ENCODE measurements at places on chromosomes 12 and 14.

DNA sequence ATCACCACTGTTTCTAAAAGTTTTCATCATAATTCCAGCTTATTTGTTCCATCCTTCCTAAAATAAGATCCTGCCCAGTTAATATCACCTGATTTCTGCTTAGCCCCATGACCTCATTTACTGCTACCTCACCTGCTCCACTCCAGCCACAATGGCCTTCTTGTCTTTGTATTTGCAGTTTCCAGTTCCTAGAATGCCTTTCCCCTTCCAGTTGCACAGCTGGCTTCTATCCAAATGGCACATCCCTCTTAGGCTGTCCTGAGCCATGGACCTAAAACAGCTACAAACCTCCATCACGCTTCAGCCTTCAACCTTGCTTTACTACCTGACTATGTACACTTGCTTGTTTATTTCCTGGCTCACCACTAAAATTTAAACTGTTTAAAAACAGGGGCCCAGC, 6.5 kb upstream of the LGMN start:
- no peak for DNase-seq

GRCh38 chr14:77309131-77309530, 11.6 kb downstream of the POMT2 start:
- no peak for DNase-seq

DNA sequence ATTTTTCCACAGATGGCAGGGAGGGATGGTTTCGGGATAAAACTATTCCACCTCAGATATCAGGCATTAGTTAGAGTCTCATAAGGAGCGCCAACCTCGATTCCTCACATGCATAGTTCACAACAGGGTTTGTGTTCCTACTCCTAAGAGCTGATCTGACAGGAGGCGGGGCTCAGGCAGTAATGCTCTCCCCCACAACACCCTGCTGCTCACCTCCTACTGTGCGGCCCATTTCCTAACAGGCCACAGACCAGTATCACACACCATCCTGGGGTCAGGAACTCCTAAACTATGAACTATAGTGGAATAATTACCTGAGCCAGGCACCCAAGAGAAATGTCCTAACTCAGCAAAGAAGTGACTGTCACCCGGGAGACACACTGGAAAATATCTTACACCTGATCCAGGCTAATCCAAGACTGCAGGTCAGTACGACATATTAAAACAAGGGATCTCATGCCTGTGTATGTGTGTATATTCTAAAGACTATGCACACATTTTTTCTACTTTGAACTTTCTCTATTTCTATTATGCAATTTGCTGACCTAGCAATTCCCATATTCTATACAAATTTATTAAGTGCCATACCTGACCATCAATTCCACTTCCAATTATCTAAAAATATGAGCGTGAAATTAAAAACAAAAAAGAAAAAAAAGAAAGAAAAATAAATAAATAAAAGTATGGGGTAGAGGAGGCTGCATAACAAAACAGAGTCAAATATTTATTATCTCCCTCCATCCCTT, 4.7 kb downstream of the NAA25 start:
- DNase-seq: no peak

DNA sequence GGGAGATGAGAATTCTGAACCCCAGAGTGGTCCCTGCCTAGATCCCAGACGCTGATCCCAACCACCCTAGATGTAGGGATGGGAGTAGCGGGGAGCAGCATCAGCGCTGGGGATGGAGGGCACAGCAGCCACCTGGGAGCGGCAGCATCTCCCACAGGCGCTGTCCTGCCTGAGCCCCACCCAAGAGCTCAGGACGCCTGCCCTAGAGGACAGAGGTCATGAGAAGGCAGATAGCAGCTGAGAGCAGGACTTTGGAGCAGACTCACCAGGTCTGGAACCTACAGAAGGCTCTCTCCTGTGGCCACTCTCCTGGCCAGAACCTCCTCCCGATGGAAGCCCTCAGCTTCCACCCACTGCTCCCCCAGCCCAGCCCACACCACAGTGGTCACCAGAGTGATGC, 7.2 kb downstream of the CCDC85C start:
- DNase-seq: no peak

GRCh38 chr12:1056390-1056789, 65.4 kb downstream of the ERC1 start:
- DNase-seq: no peak

GRCh38 chr14:75831952-75832351, 149.8 kb downstream of the TGFB3 start:
- DNase-seq: no peak

DNA sequence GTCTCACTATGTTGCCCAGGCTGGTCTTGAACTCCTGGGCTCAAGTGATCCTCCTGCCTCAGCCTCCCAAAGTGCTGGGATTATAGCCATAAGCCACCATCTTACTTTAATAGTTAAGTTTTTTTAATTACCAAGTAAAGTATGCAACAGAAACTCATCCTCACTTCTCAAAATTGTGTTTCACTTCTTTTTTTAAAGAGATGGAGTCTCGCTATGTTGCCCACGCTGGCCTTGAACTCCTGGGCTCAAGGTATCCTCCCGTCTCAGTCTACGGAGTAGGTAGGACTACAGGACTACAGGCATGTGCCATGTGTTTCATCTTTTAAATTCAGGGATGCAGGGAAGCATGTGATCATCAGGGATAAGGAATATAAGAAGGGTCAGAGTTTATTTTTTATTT, 17.2 kb upstream of the ARID2 start:
- DNase-seq: no peak

- DNase-seq: no peak
Measured at GRCh38 chr14:51988221-51988620, 1.1 kb upstream of the RTRAF start.

DNA sequence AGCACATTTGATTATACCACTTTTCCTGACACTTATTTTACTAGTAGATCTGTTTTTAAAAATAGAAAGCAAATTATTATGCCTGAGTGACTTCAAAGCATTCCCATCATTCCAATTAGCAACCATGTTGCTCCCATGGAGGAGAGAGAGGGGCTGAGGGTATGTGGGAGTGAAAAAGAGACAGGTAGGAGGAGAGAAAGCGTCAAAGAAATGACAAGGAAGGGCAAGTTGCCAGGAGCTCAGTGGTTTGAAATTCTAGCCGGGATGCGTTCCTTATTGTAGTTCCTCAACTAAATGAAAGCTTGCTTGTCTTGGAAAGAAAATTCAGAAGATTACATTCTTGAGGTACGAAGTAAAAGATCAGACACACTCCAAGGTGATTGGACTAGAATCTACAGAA, 92.4 kb upstream of the PKP2 start:
- DNase-seq: no peak

GRCh38 chr12:82448911-82449578, 90.7 kb downstream of the METTL25 start:
- no peak for DNase-seq

GRCh38 chr14:59247801-59248584, 59.5 kb downstream of the DAAM1 start:
- no peak for DNase-seq

- DNase-seq: no peak
Measured at GRCh38 chr12:129615001-129615400, 288.8 kb downstream of the TMEM132D start.

GRCh38 chr12:108582509-108582908, 15.4 kb downstream of the TMEM119 start:
- no peak for DNase-seq

DNA sequence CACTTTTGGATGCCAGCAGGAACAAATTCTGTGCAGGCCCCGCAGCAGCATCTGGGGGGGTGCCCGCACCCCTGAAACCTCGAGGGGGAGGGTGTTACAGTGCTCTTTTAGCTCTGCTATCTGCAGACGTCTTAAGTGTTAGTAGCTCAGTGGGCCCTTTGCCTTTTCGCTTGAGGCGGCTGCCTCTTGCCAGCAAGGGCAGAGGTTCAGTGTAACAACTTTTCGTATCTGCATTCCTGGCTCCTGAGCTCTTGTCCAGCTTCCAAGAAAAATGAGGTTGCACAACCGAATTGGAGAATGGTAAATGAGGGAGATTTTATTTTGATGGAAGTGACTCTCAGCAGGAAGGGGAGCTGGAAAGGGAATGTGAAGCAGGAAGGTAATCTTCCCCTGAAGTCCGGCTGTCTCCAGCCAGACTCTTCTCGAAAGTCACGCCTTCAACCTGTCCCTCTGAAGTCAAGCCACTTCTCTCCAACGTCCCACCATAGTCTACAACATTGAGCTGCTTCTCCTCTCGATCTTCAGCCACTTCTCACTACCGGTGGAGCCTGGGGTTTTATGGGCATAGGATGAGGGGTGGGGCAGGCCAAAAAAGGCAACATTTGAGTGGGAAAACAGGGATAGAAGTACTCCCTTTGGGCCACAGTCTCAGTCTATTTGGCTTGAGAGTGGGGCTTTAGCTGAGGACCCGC, 17.8 kb downstream of the TAS2R50 start:
- DNase-seq: no peak

GRCh38 chr12:11859705-11860425, 210.4 kb downstream of the ETV6 start:
- no peak for DNase-seq

DNA sequence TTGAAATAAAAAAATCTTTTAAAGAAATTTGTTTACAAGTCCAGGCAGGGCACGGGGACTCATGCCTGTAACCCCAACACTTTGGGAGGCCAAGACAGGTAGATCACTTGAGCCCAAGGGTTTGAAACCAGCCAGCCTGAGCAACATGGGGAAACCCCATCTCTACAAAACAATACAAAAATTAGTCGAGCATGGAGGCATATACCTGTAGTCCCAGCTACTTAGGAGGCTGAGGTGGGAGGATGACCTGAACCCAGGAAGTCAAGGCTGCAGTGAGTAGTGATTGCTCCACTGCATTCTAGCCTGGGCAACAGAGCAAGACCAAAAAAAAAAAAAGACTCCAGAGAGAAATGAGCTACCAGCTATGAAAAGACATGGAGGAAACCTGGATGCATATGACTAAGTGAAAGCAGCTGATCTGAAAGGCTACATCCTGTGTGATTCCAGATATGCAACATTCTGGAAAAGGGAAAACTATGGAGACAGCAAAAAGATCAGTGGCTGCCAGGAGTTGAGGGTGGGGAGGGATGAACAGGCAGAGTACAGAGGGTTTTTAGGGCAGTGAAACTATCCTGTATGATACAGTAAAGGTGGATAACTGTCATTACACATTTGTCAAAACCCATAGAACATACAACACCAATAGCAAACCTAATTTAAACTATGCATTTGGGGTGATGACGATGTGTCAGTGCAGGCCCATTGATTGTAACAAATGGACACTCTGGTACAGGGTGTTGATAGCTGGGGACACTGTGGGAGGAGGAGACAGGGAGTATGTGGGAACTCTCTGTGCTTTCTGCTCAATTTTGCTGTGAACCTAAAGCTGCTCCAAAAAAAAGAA, 59.9 kb downstream of the PRKAB1 start:
- no peak for DNase-seq

GRCh38 chr14:22264759-22265158, 324.3 kb downstream of the DAD1 start:
- no peak for DNase-seq

DNA sequence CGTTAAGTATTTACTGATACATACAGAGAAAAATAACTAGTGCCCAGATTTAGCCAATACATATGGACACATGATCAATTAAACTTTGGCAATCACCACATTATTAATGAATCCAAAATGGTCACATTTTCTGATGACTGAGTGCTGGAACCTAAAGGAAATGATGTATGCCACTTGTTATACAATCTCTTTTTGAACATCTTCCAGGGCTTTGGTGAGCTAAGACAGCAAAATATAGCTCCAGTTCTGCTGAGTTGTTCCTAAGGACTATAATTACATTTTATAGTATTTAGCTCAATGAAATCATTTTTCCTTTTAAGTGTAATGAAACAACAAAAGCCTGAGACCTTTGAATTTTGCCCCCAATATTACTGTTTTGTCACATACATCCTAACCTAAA, 329.1 kb upstream of the ATP2B1 start:
- no peak for DNase-seq

DNA sequence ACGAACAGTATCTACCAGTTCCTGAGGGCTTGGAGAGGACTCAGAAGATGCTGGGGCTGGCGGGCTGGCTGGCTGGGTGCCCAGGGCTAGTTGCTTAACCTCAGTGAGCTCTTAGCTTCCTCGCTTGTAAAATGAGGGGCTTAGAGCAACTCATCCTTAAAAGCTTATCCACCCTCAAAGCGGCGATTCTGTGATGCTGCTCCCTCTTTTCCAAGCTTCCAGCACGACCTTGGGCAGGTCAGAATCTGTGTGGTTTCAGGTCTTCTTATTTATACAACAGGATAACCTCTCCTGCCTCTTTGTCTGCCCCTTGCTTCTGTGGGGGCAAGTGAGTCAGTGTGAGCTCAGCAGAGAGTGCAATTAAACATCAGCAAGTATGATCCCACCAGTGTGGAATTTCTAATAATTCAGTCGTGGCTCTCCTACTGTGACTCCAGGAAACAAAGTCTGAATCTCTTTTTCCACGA, 281.8 kb downstream of the KSR2 start:
- DNase-seq: no peak

DNA sequence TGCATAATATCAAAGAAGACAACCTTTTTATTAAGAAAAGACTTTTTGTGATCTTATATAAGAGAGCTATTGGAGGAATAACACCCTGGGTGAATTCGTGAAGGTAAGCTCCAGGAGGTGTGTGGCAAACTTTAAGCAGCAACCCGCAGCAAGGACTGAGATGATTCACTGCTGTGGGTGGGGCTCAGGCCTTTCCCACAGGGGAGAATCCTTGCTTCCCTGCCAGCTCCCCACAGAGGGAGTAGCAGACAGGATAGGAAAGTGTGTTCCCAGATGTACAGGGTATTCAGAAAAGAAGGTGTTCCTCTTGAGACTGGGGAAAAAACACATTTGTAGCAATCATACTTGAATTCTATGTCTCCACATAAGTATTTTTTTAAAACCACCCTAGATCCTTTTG, 9.2 kb downstream of the NDUFA12 start:
- DNase-seq: no peak

GRCh38 chr12:40344312-40344711, 119.5 kb downstream of the LRRK2 start:
- no peak for DNase-seq

DNA sequence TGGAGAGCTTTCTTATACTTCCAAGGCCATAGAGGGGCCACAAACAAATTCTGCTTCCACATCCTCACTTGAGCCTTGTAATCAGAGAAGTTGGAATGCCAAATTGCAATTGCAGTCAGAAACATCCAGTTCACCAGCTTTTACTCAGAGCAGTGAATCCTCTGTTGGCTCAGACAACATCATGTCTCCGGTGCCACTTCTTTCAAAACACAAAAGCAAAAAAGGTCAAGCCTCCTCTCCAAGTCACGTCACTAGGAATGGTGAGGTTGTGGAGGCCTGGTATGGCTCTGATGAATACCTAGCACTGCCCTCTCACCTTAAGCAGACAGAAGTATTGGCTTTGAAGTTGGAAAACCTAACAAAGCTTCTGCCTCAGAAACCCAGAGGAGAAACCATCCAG, 217.1 kb downstream of the AKAP6 start:
- DNase-seq: no peak
